ENCODE measurements at places on chromosomes 16 and 17.
A peak's percentile ranks its signal among the peaks of the same experiment; 100 is the strongest.

DNA sequence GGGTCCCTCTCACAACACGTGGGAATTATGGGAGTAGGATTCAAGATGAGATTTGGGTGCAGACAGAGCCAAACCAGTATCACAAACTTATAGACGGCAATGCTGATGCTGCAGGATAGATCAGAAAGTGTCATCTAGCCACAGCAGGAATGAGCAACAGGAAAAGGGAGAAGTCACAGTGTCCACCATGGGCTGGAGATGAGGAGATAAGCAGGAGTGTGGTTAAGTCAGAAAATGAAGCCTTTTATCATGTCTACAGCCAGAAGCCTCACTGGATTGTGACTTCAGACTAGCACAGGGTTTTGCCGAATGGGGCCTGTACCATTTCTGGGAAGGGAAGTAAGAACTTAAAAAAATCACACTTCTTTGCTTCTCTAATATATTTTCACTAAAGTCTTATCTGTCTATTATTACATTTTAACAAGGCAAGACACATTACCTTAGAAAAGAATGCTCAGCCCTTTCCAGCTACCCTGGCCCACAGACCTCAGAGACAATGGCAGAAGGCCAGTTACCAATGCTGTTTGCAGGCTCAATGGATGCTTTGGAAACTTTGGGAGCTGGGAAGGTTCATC is 490.2 kb upstream of the SALL1 start:
- DNase-seq, result no peak

- no peak for DNase-seq
Measured at GRCh38 chr17:80433916-80434666, 19.1 kb downstream of the ENDOV start.

DNA sequence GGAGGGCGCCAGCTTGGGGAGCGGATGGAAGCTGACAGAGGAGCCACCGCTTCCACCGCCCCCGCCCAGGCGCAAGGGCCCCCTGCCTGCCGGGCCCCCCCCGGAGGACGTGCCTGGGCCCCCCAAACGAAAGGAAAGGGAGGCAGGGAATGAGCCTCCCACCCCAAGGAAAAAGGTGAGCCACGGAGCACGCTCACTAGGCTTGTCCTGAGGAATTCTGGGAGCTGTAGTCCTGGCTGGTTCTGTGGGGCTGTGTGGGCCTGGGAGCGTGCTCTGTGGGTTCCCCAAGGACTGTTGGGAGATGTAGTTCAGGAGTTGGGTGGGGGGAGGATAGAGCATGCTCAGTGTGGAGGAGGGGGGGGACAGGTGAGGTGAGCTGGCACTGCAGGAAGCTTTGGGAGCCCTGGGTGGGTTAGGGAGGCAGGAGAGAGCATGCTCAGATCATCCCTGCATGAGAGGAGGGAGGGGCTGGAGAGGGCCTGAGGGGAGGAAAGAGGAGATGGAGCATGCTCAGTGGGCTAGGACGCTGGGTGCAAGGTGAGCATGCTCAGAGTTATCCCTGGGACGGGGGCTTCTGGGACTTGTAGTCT is 4.5 kb downstream of the FBXL19 start:
- DNase-seq, result peak; percentile 50

DNA sequence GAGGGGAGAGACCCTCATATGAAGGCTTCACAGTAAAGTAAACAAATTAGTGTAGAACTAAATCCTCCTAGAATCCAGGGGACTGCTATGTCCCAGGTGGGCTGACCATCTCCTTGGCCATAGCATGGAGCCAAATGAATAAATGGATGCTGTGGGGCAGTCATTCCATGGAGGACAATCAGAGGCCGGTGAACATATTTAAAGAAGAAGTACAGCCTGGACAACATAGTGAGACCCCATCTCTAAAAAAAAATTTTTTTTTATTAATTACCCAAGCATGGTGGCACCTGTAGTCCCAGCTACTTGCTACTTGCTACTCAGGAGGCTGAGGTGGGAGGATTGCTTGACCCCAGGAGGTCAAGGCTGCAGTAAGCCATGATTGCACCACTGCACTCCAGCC is 5.3 kb upstream of the CBFB start:
- DNase-seq, result no peak

DNA sequence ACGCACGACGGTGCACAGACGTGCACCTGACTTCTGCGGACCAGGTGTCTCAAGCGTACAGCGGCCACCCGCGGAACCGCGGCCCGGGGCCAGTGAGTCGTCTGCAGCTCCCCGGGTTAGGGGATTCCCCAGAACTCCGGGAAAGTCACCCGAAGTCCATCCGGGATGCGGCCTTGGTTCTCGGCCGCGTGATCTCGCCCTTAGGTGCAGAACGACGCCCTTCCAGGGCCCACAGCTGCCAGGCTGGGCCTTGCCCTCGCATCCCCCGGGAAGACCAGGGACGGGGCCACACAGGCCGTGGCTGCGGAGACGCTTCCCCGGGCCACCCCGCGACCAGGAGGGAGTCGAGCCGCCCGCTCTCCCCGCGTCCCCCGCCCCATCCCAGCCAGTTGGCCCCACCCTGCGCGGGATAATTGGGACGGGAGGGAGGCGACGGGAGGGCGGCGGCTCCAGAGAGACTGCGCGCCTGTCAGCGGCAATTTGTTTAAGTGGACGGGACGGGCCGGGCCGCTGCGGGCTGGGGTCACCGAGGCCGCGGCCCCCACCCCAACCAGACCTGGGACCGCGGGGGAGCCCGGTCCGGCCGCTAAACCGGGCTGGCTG is 3.6 kb upstream of the TBX2 start:
- no peak for DNase-seq

DNA sequence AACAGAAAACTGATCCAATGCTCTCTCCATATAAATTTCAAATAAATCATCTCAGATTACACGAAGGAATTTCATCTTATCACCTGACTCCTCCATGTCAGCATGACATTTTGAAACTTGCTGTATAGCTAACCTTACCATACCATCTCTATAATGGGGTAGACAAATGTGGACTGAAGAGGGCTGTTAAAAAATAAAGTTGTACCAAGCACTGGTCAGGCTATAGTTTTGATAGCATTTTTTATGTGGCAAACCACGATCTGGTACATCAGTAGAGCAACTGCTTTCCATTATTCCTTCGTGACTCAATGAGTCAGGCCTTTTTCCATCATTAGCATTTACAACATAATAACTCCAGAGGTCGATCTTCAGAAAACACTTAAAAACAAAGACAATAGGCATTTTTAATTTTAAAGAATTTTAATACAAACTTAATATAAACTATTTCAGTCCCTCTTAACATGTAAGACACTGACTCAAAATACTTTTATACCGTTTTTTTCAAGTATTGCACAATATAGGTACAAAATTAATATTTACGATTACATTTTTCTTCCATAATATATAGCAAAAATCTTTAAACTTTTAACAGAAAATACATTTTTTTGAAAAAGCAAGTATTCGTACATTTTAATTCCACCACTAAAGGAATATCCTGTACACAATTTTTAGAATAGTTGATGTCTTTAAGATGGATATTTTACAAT is 4.2 kb downstream of the TOB1 start:
- DNase-seq, result no peak

- no peak for DNase-seq
Measured at GRCh38 chr17:32629563-32630190, 142.9 kb downstream of the CDK5R1 start.

DNA sequence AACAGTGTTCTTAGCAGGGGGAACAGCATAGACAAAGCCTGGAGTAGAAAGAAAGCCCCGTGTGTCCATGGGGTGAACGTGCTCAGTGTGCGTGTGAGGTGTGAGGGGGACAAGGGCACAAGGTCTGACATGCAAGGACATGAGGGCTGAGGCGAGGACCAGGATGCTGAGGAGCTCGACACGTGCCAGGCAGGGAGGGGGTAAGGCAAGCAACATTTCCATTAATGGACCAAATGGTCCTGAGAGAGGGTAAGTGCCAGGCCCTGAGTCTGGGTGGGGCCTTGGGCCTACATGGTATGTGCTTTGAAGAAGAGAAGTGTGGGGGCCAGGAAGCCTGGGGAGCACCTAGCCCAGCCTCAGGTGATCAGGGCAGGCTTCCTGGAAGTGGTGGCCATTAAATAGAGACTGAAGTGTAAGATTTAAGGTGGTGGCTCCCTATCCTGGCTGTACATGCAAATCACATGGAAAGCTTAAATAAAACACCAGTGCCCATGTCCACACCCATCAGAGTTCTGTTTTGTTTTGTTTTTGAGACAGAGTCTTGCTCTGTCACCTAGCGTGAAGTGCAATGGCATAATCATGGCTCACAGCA is 29.3 kb downstream of the ADCY7 start:
- DNase-seq, result no peak

- no peak for DNase-seq
Measured at GRCh38 chr16:56795011-56795410, 65.1 kb downstream of the NUP93 start.

DNA sequence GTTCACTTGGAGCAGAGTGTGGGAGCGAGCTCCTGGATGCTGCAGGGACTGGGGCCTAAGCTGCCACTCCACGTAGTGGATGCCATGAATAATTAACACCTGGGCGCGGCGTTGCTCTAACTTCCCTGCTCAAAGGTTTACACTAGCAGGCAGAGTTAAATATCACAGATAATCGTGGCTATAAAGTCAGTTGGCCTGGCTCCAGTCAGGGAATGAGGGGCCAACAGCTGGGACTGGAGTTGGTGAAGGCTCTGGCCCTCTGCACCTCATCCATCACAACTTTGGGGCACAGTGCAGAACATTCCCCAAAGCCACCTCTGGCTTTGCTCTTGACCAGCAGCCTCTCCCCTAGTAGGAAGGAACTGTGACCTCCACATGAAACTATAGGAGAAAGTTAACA is 10.9 kb downstream of the HOXB4 start:
- no peak for DNase-seq

- DNase-seq, result peak; percentile 35
Measured at GRCh38 chr17:74429604-74430384, 2.1 kb upstream of the GPRC5C start.

- peak; percentile 35 for DNase-seq
Measured at GRCh38 chr16:83356266-83356665, 451.5 kb upstream of the HSBP1 start.

- DNase-seq, result peak; percentile 21
Measured at GRCh38 chr17:82228842-82229697, at the start of gene SLC16A3. Gene SLC16A3 (plus strand): TSS chr17:82229042. CDS start chr17:82236009, 6,967 bp downstream.

Measured in NCI-H2029 (cell line).